Stimulated activated memory B cell treated with anti-CD40 and anti-IgM and Interleukin-4, amounts not matched to agents 10 μg/mL and 1 μg/mL and 100 μg/mL, for 72 hours (primary cell): ENCODE measurements at places on chromosomes 6 and 20.

DNA sequence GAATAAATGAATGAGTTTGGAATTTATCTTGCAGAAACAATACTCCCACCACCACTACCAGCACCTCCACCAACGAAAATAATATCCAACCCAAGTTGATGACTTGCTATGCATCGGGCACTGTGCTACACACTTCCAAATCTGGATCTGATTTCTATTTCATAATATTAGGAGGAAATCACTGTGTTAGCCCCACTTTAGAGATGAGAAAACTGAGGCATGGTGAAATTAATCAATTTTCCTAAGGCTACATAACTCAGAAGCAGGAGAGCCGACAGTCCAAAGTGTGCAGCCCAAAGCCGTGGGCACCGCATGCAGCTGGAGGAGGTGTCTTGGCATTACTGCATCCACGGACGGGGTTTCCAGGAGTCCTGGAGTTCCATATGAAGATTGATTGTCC lies 17.6 kb downstream of the TCF15 start:
- no peak for ATAC-seq

DNA sequence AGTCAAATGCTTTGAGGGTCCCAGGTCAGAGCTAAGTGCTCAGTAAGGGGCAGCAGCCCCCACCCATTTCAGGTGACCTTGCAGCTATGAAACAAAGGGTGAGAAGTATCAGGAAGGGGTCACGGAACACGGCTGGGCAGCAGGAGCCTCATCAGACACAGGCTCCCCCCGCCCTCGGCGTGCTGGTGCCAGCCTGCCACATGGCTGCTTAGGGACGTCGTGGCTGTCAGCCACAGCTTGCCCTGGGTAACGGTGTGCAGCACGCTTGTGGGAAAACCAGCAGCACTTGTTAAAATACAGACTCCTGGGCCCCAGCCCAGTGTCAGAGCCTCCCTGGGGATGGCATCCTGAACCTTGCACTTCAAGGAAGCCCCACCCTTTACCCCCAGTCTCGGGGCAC lies 39.3 kb downstream of the SSR1 start:
- ATAC-seq: no peak

- ATAC-seq: peak; percentile 82
Observed at GRCh38 chr6:136365776-136366354, 76.2 kb upstream of the BCLAF1 start.

- ATAC-seq: no peak
Observed at GRCh38 chr6:17469006-17469832, 75.8 kb downstream of the CAP2 start.

DNA sequence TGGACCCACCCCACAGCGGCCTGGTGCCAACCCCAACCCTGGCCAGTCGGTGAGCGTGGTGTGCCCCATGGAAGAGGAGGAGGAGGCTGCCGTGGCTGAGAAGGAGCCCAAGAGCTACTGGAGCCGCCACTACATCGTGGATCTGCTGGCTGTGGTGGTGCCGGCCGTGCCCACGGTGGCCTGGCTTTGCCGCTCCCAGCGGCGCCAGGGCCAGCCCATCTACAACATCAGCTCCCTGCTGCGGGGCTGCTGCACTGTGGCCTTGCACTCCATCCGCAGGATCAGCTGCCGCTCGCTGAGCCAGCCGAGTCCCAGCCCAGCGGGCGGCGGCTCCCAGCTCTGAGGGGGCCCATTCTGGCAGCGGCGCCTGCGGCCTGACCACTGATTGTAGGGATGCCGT lies 23.2 kb downstream of the SDCBP2 start:
- ATAC-seq: no peak

- no peak for ATAC-seq
Observed at GRCh38 chr6:84556541-84557335, 207.7 kb downstream of the TBX18 start.

DNA sequence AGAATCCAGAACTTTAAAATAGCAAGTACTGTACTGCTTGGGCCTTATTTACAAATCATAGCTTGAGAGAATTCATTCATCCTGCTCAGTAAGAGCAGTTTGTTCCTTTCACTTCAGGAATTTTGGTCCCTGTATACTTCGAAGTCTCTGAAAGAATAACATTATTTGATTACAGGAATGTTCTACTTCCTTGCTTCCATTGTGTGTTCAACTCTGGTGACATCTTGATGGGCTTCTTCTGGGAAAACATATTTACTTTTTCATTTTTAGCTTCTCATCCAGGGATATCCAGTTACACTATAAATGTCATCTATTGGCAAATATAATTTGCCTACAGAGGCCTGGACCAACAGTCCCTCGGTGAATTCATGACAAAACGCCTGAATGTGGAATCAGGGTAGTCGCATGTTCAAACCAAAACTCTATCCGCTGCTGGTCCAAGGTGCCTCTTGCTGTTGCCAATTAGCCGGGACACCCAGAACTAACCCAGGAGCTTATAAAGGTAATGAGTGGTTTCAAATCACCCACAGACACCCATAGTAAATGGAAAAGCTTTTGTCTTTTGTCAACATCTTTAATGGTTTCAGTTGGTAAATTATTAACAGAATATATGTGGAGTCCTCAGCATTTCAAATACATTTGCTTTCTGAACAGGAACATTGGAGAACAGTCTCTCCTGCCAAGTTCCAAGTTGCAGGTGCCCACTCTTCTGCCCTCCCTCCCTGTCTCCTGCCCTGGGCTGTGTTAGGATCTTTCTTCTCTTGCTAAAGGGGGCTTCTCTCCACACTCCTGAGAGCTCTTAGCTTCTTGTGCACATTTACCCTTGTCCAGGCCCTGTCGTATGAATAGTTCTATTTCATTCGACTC lies 162.5 kb upstream of the CITED2 start:
- ATAC-seq: no peak

DNA sequence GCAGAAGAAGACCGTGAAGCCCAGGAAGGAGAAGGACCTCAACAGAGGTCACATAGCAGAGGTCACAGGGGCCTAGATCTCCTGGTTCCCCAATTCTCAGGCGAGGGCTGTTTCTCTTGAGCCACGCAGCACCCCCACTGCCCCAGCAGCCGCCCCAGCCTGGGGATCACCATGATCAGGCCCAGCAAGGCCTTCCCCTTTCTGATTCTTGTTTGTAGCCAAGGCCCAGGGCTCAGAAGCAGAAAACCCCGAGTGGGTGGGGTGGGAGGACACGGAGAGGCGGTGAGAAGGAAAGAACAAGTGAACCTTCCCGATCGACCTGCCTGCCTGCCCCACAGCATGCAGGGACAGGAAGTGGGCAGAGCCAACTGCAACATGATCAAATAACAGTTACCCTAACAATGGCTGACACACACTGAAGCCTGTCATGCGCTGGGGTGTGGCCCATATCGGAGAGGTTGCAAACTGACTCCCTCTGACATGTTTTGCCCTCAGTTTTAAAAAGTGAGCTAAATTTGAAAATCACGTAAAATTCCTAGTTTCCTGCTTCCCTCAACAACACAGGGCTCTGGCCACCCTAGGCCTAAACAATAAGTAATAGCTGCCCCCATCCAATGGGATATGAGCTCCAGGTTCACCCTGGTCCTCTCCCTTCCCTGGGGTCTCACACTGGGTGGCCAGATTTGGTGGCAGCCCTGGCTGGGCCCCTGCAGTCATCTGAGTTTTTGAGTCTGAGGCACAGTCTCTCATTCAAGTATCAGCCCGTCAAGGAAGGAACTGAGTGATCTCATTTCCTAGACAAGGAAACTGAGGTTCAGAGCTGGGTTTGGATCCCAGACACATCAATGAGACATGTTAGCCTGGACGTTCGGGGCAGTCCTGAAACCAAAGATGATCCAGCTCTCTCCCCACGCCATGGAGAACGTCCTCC lies 6.5 kb downstream of the PEDS1 start:
- peak; percentile 93 for ATAC-seq

- no peak for ATAC-seq
Observed at GRCh38 chr20:13249118-13249797, 28.2 kb downstream of the ISM1 start.

GRCh38 chr20:19816386-19816785 lies 58.3 kb downstream of the RIN2 start:
- ATAC-seq: no peak

- ATAC-seq: no peak
Observed at GRCh38 chr20:12055161-12055560, 137.5 kb downstream of the BTBD3 start.

DNA sequence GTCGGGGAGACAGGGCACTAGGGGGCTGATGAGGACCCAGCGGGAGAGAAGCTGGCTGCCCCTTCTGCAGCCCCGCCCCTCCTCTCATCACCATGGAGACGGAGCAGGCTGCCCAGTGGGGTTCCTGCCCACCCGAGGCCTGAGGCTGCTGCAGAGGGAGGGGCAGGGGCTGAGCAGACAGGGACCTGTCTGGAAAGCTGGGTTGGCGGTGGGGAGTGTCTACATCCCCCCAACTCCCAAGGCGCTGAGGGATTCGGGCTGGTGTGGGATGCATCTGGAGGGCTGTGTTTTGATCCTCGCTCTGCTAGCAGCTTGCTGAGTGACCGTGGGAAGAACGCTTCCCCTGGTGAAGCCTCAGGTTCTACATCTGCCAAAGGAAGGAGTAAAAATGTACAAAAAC lies 1.2 kb upstream of the BPI start:
- no peak for ATAC-seq

DNA sequence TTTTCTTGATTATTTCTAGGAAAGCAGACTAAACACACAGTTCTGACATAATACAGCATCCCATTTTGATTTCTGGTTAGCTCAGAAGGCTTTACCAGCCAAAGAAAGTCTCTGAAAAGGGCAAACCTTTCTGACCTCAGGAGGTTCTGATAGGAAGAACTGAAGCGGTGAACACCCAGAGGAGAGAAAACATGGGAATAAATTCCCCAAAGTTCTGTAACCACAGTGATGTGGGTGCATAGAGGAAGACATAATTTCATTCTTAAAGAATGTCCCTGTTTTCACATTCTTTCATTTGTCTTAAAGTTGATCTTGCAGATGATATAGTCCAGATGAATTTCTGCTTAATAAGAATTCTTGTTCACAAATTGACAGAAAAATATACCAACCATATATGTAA lies 60.3 kb downstream of the RSPO3 start:
- ATAC-seq: no peak

GRCh38 chr6:148493424-148493823 lies 150.8 kb downstream of the SASH1 start:
- ATAC-seq: no peak

- no peak for ATAC-seq
Observed at GRCh38 chr20:31537890-31538289, 23.6 kb downstream of the HM13 start.

GRCh38 chr6:138456401-138456790 lies 42.9 kb downstream of the NHSL1 start:
- ATAC-seq: no peak

GRCh38 chr6:118103381-118104146 lies 196.5 kb downstream of the SLC35F1 start:
- no peak for ATAC-seq

DNA sequence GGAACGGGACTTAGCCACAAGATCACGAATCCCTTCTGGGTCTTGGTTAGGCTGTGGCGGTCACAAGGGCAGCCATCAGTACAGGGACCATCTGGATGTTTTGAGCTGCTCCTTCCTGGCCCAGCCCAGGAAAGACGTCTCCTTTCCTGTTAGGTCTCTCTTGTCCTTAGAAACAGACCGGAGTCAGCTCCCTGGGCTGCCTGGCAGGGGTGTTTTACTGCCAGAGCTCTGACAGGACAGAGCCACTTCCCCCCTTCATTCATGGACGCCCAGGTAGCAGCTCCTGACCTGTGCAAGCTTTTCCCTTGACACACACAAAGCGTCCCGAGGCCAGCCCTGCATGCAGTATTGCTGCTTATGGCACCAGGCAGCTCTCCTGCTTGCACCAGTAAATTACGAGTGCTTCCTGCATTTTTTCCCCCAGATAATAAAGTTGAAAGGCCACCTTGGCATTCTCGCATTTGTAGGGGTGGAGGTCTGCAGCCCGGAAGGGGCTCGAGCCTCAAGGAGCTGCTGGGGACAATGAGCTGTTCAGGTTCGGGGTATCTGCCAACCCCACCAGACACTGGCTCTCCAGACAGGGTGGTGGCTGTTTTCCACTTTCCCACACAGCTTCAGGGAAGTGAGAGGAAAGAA lies 87.4 kb downstream of the NOL4L start:
- no peak for ATAC-seq

GRCh38 chr20:22307409-22307808 lies 277.0 kb downstream of the FOXA2 start:
- no peak for ATAC-seq

- no peak for ATAC-seq
Observed at GRCh38 chr20:37236462-37236861, 25.2 kb downstream of the GHRH start.

- ATAC-seq: peak; percentile 92
Observed at GRCh38 chr6:32622545-32623401, 14.4 kb upstream of the HLA-DQA1 start.

GRCh38 chr20:51424270-51425117 lies 118.0 kb downstream of the NFATC2 start:
- ATAC-seq: peak; percentile 82

DNA sequence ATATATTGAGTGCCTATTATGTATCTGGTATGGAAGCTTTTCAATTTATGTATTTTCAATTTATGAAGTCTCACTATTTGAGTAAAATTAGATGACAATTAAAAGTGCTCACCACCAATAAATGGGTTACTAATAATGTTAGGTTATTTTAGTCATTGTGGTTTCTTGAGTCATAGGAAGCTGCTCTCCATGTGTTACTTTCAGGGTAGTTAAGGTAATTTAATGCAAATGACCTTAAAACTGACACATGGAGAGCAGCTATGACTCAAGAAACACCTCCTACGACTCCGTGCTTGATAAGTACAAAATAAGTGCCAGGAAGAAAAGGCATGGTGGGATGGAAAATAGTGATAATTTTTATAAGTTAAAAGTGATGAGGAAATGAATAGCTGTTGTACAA lies 16.5 kb upstream of the TINAG start:
- peak; percentile 55 for ATAC-seq

DNA sequence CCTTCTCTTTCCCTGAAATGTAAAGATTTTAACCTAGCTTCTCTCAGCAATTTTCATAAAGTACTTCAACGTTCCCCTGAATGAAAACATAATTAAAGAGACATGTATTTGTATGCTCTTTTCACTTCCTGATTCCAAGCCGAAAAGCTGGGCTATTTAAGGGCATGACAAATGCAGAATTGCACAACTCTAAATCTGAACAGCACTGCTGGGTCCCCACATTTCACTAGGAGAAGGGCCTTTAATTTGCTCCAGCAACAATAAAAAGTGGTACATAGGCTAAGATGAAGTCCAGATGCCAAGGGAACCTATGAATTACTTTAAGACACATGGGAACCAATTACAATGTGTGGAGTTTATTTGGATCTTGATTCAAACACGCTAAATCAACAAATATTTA lies 42.0 kb downstream of the IRAK1BP1 start:
- no peak for ATAC-seq

- no peak for ATAC-seq
Observed at GRCh38 chr6:149984773-149985172, 21.0 kb downstream of the ULBP1 start.

DNA sequence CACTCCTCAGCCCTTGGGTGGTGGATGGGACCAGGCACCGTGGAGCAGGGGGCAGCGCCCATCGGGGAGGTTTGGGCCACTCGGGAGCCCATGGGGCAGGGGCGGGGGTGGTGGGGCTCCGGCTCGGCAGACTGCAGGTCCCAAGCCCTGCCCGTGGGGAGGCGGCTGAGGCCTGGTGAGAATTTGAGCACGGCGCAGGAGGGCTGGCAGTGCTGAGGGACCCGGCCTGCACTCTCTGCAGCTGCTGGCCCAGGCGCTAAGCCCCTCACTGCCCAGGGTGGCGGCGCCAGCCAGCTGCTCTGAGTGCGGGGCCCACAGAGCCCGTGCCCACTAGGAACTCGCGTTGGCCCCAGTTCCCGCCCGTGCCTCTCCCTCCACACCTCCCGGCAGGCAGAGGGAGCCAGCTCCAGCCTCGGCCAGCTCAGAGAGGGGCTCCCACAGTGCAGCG lies 182.1 kb upstream of the OPRM1 start:
- ATAC-seq: peak; percentile 51
